Lower leg skin (tissue), 4 donors: ENCODE measurements at places on chromosomes 12 and 14. TPM values are rescaled to one million over a fixed set of nuclear protein-coding genes. Genes with fewer than 3 reads are reported as not detected.
A peak's percentile ranks its signal among the peaks of the same experiment; 100 is the strongest.

DNA sequence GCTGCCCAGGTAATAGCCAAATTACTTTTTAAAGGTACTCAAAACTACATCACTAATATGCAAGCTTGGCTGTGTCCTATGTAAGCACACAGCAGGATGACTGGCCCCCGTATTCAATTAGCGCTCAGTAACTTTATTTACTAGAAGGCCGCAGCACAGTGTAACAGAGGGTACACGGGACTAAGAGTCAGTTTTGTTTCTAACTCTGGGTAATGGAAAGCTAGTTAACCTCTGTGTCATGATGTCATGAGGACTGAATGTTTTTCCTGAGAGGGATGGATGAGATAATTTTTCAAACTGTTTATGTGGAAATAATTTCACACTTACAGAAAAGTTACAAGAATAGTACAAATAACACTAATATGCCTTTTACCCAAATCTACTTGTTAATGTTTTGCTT lies 27.1 kb downstream of the GALNT4 start:
- no peak for DNase-seq

GRCh38 chr14:77175843-77176242 lies 5.8 kb upstream of the TMEM63C start:
- no peak for DNase-seq

- DNase-seq = no peak
These were observed 9.8 kb downstream of the NCKAP5L start for GRCh38 chr12:49818241-49818895.

GRCh38 chr14:58426670-58427280 lies 556 bp downstream of the TIMM9 start:
- DNase-seq = peak; percentile 51

Gene MAP1LC3B2
- 2.1 TPM for total RNA-seq

- DNase-seq = no peak
These were observed 35.1 kb upstream of the BATF start for GRCh38 chr14:75487155-75487671.

Gene TAS2R30
- 3.2 TPM for total RNA-seq

DNA sequence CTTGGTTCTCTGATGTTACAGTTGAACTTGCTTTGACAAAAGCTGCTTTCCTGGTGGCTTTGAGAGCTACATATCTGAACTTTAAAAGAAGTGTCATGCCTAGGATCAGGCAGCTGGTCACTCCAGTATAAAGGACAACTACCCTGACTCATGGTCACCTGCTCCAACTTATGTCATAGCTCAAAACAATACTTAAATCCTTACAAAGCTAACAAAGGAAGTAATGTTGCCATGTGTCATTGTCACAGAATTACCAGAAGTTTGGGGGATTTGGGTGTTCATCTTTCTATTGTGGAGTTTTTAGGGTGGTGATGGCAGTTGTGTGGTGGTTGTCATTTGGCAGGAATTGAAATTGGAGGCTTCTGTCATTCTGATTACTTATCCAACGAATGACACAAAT lies 1.8 kb upstream of the TCP11L2 start:
- no peak for DNase-seq

DNA sequence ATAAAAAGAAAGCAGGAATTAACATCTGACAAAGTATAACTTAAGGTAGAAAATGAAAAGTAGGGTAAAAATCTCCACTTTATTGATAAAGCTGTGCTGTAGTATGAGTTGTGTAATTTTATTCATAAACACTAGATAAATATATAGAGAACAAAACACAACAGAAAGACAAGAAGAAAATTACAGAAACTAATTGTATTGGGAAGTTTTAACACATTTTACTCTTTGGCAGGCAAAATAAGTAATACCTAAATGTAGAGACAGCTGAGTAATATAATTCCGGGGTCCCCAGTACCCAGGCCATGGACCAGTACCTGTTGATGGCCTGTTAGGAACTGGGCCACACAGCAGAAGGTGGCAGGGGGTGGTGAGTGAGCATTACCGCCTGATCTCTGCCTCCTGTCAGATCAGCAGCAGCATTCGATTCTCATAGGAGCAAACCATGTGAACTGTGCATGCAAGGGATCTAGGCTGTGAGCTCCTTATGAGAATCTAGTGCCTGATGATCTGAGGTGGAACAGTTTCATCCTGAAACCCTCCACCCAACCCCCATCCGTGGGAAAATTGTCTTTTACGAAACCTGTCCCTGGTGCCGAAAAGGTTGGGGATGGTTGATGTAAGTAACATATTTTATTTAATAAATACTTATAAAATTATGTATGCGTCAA lies 84.4 kb upstream of the ETV6 start:
- no peak for DNase-seq
